CD4-positive, alpha-beta T cell treated with Interleukin-12 subunit alpha and Interleukin-12 subunit beta, for 1 hour (primary cell): ENCODE measurements at places on chromosomes 12 and 14.

- DNase-seq, result no peak
These were observed 43.9 kb downstream of the BHLHE41 start for GRCh38 chr12:26080911-26081310.

GRCh38 chr12:110641521-110641920 lies 27.6 kb downstream of the TCTN1 start:
- DNase-seq, result no peak

- DNase-seq, result no peak
These were observed 20.0 kb downstream of the RBMS2 start for GRCh38 chr12:56541631-56542030.

- no peak for DNase-seq
These were observed 276.2 kb upstream of the RTL1 start for GRCh38 chr14:101179691-101180211.
